ENCODE measurements at places on chromosomes 11 and 22.

DNA sequence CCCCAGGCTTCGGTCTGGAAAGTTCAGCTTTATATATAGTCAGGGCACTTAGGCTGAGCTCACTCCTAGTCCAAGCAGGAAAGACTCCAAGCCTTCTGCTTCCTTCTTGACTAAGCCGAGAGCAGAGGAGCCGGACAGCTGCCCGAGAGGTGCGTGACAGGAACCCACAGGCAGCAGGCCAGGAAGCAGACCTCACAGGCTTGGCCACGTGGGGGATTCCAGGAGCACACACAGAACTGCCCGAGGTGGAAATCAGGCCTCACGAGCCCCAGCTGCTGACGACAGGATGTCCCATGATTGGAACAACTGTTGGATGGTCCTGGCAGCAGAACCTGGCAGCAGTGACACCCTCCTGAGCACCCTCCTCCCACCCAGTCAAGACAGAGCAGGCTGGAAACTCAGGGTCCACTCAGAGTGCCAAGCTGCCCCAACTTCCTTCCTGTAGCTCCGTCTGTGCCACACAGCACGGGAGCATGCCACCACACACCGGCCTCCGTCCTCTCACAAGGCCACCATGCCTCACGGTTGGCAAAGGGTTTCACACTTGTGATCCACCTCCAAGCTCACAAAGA, 5.4 kb downstream of the PLA2G6 start:
- DNase-seq: no peak

GRCh38 chr22:49954991-49955580, 5.5 kb upstream of the PIM3 start:
- no peak for DNase-seq

DNA sequence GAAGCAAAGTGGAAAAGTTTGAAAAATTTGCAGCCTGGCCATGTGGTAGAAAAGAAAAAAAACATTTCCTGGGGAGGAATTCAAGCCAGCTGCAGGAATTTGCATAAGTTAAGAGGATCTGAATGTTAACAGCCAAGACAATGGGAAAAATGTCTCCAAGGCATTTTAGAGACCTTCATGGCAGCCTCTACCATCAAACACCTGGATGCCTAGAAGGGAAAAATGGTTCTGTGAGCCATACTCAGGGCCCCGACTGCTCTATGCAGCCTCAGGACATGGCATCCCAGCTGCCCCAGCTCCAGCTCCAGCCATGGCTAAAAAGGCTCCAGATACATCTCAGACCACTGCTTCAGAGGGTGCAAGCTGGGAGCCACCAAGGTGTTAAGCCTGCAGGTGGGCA, 149.1 kb upstream of the SOX6 start:
- no peak for DNase-seq

- DNase-seq: no peak
Measured at GRCh38 chr11:112685111-112685510, 276.1 kb upstream of the NCAM1 start.

GRCh38 chr22:37739611-37740049, 42.8 kb downstream of the TRIOBP start:
- no peak for DNase-seq

DNA sequence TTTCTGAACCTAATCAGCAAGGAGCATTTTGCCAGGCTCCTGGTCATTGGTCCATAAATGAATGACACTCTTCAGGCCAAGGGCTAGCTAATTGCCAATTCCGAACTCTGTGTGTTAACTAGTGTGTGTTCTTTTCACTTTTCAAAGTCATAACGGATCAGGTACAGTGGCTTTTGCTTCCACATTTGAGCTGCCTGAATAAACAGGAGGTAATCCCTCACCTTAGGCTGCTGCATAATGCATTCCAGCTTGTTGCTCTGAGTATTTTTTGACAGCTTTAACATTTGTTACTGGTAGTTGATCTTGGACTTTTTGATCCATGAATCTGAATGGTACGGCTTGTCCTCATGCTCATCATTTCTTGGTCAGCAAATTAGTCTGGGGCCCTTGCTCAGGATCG, 485.1 kb downstream of the CNTN5 start:
- no peak for DNase-seq

DNA sequence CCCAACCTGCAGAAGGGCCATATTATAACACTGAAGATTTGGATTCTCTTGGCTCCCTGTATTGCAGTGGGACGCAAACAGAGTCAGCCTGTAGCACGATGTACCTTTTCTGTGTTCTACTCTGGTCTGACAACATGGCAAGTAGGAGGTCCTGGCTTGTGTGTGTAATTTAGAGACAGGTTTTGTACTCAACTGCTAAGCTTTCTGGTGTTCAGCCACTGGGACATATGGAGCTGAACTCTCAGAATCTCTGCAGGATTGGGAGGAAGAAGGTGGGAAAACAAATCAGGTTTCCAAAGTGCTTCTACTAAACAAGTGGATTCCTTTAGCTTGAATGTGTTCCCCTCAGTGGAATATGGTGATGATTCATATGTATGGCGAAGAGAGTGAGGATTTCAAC, 192.5 kb upstream of the MTMR2 start:
- DNase-seq: no peak

GRCh38 chr22:29141078-29141688, 64.5 kb upstream of the EMID1 start:
- no peak for DNase-seq

DNA sequence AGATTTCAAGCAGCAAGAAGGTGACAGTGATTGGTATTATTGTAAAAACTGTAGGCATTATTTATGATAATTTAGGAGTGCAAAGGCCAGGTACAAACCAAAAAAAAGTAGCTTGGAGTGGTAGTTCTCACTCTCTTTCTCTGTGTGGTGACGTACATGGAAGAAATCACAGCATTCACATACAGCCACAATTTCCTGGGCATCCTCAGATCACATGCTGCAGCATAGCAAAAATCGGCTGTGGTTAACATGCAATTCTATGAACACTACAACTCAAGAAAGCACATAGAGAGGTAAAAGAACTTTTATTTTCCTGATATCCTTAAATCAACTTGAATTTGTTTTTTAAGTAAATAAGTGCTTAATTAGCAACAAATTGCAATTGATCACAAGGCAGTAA, 875.8 kb downstream of the DLG2 start:
- DNase-seq: no peak

DNA sequence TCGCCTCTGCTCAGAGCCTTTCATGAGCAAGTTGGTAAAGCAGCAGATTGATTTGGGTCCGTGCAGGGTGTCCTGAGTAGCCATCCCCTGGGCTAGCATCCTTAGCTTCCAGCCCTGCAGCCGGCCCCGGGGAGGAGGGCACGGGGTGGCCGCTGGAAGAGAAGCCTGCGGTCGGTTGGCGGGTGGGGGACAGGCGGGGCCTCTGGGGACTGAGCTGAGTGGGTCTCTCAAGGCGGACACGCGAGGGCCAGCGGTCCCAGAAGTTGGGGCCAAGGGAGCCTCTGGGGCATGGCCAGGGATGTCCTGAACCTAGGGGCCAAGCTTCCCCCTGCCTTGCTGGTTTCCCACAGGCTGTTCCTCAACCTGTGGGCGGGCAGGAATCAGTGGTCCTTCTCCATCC, 143.0 kb downstream of the TBC1D22A start:
- no peak for DNase-seq

GRCh38 chr22:38754751-38755154, 1.0 kb downstream of the SUN2 start:
- no peak for DNase-seq

GRCh38 chr11:129699711-129700304, 115.8 kb upstream of the TMEM45B start:
- no peak for DNase-seq

GRCh38 chr11:48044577-48044976, 64.2 kb downstream of the PTPRJ start:
- no peak for DNase-seq

DNA sequence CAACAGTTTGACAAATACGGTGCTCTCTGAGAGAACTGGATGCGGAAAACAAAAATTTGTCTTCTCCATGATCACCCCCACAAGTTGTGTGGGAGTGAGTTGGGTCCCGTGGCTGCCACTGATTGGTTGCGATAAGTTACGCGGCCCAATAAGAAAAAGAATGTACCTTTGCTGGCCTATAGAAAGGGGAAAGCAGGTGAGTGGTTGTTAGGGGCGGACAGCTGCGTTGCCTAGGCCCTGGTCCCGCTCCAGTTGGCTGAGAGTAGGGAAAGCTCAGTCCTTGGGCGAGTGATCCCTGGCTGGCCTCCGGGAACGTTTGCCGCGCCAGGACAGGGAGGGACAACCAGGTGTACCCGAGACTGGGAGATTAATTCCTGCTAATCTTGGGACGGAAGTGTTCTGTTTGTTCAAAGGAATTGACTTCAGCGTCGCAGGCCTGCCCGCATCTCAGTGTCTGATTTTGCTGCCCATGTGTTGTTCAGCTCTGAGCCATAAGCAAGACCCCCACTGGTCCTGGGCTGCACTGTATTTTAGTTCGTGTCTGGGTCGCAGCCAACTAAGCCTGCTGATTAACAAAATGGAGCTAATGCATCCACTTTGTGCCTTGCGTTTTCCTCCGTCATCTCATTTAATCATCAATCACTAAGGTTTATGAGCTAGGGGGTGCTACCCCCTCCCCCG, 773 bp upstream of the SYVN1 start:
- DNase-seq: peak; percentile 64

DNA sequence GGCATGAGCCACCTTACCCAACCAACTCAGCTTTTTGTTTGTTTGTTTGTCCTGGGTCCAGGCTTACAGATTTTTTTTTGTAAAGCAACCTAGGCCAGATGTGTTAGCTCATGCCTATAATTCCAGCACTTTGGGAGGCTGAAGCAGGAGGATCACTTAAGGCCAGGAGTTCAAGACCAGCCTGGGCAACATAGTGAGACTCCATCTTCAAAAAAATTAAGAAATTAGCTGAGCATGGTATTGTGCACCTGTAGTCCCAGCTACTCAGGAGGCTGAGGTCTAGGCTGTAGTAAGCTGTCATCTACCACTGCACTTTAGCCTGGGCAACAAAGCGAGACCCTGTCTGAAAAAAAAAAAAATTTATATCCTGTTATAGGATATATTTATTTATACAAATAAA, 28.7 kb upstream of the GRK2 start:
- DNase-seq: no peak

DNA sequence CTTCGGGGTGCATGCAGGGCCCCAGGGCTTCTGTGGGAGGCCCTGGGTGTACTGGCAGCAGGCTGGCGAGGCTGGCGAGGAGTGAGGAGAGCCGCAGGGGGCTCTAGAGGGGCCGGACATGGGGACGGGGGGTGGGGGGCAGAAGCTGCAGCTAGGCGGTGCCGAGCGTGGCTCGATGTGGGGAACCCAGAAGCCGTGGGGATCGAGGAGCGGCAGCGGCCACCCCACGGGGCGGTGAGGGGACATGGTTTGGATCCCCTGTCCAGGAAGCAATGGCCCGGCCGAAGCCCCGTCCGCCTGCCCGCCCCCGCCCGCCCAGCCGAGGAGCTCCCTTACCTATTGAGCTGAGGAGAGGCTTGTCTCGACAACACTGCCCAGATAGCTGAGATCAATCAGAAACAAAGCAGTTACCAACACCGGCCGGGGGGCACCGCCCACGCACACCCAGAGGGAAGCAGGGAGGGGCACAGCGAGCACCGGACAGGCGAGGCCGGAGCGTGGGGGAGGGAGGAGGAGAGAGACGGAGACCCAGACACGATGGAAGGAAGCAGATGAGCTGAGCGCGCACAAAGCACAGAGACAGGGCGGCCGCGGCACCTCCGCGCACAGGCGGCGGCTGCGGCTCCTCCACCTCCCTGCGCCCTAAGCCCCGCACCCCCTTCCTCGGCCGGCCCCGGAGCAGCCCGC, 38.7 kb downstream of the IGSF9B start:
- no peak for DNase-seq

DNA sequence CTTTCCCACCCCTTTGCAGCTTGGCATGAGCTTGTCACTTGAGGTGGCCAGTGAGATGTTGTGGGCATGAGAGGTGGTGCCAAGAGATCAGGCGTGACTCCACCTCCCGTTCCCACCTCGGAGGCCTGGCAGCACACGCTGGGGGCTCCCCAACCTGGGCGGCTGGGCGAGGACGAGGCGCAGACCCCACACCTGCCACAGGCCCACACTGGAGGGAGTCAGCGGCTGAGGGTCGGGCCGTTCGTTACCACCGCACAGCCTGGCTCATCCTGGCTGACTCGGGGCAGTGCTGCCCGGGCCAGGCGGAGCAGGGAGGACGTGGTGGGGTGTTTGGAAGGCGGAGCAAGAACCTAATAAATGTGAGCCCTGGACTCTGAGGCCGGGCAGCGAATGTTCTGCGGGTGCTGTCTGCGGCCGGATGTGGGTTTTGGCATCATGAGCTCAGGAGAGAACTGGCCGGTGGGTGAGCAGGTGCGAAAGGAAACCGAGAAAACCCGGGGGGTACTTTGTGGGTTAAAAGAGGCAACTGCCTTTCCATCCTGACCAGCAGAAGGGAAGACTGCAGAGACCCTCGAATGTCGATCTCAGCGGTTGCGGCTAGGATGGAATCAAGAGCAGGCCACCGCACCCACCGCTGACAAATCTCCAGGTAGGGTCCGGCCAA, 10.2 kb upstream of the IFITM3 start:
- no peak for DNase-seq

DNA sequence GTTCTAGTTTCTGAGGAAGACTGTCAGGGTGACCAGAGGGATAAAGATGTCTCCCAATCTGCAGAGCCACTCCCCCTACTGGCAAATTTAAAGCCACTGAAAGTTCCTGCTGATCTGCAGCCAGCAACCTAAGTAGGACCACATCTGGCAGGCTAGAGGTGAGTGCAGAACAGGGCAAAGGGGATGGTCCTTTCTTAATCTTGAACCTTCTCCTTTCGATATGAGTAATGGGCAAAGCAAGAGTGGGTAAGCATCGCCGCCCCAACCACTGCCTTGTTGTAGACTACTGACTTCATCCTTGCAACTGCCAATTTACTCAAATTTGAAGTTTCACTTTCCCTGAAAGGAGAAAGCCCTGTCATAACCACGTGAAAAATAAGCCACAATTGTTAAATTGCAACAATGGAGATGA, 30.7 kb downstream of the SCUBE2 start:
- DNase-seq: no peak

DNA sequence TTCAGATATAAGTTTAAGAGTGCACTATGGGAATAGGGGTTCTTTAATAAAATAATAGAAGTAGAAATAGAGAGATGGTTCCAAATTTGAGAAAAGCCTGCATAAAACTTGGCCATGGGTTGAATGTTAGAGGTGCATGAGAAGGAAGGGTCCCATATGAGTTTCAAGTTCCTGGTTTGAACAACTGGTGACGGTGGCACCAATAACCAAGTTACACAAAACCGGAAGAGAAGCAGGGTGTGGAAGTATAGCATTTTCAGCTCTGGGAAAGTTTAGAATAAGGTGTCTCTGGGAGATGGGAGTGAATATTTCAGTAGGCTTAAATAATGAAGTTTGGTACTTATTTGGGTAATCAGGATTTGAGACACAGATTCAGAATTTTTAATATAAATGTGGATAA, 2.4 kb downstream of the CASP1 start:
- DNase-seq: no peak

Measured in T-helper 17 cell (primary cell).